ENCODE measurements at places on chromosomes 13 and 19.
A peak's percentile ranks its signal among the peaks of the same experiment; 100 is the strongest.

DNA sequence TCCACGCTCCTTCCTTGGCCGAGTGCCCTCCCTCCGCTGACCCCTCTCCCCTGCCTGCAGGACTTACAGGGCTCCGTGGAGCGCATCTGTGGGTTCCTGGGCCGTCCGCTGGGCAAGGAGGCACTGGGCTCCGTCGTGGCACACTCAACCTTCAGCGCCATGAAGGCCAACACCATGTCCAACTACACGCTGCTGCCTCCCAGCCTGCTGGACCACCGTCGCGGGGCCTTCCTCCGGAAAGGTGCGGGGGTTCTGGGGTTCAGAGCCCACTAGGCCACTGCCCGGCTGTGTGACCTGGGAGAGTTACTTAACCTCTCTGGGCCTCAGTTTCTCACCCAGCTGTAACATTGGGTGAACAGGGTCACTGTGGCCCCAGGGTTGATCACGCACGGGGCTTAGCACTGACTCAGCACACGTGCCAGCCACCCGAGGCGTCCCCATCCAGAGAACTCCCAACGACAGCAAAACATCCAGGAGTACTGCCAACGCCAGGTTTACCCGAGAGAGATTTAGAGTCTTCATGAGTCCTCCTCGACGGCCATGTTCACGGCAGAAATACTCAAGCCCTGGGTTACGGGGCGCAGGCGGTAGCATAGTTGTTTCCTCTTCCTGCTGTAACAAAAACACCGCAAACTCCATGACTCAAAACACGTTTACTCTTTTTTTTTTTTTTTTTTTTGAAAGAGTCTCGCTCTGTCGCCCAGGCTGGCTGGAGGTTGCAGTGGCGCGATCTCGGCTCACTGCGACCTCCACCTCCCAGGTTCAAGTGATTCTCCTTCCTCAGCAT, 9.7 kb upstream of the SPACA4 start:
- no peak for DNase-seq

GRCh38 chr13:31909864-31910551, 121.6 kb upstream of the FRY start:
- peak; percentile 57 for DNase-seq

DNA sequence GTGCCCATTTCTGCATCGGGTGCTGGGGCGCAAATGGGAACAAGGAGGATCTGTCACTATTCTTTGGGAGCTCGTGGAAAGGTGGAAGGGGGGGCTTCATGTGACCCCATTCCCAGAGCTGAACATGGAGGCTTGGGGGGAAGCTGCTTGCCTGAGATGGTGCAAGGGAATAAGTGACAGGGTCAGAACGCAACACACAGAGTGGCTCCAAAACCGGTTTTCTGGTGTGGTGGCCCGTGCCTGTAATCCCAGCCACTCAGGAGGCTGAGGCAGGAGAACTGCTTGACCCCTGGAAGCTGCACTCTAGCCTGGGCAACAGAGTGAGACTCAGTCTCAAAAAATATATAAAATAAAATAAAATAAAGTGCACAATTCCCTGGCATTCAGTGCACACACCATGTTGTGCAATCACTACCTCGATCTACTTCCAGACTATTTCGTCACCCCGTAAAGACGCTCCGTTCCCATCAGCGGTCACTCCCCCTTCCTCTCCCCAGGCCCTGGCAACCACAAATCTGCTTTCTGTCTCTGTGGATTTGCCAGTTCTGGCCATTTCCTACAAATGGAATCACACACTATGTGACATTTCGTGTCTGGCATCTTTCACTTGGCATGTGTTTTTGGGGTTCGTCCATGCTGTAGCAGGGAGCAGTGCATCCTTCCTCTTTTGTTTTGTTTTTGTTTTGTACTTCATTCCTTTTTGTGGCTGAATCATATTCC, 18.2 kb upstream of the COMP start:
- no peak for DNase-seq

GRCh38 chr13:23859904-23860303, 29.3 kb downstream of the MIPEP start:
- DNase-seq: no peak

GRCh38 chr19:36837176-36837905, 846 bp downstream of the ZNF790 start:
- no peak for DNase-seq

GRCh38 chr19:13843104-13843921, 33.6 kb upstream of the NANOS3 start:
- no peak for DNase-seq

GRCh38 chr19:56136362-56136761, 4.7 kb upstream of the ZNF444 start:
- no peak for DNase-seq

DNA sequence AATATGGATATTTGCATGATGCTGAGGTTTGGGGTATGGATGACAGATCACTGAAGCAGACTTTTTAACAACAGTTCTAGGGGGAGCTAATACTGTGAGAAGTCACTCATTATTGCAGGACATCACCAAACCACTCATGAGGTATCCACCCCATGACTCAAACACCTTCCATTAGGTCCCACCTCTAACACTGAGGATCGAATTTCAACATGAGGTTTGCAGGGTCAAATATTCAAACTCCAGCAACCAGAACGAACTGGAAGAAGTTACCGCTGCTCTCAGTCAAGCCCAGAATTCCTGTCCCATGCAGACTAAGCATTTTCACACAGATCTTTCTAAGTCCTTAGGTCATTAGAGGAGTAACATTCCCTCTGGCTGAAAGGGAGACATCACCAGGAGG, 758.9 kb downstream of the UQCRFS1 start:
- DNase-seq: no peak

- no peak for DNase-seq
Observed at GRCh38 chr13:51297556-51297955, 41.9 kb upstream of the SERPINE3 start.

DNA sequence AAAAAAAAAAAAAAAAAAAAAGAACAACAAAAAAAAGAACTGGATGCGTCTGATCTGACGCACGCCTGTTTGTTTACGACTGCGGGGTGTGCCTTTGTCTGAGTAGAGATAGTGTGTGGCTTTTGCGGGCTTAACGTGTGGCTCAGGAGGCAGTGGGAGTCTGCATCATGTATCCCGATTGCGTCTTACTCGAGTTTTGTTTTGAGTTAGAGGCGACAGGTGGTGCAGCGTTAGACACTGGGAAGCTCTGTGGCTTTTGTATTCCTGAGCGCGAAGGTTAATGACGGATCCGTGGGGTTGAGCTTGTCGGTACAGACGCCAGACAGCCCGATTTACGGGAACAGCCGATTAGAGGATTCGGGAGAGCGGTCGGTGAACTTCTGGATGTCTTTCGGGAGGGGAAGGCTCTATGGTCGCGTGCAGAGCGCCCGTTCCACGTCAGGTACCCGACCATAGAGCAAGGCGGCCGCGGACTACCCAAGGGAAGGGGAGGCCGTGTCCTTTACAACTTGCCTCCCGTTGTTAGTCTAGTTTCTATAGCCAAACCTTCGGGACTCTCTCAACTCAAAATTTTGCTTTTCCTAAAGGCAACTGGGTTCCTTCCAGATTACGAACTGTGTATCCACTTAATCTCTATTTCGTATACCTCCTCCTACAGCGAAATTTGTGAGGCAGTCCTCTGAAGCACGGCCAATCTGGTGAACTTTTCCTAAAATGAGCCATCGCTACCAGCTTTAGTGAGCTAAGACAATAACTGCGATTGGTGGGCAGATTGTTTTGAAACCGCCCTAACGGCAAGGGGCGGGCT, 926 bp upstream of the HNRNPUL1 start:
- DNase-seq: peak; percentile 73

- no peak for DNase-seq
Observed at GRCh38 chr13:105658431-105658830, 877.0 kb downstream of the EFNB2 start.

DNA sequence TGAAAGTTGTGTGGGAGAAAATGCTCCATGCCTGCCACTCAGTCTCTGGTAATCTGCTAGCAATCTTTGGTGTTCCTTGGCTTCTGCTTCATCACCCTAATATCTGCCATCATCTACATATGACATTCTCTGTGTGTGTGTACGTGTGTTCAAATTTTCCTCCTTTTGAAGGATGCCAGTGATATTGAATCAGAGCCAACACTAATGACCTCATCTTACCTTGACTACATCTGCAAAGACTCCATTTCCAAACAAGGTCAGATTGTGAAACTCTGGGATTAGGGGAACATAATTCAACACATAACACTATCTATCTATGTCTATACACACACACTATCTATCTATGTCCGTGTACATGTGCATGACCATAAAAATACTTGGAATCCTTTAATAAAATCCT, 81.4 kb upstream of the IRS2 start:
- DNase-seq: no peak

DNA sequence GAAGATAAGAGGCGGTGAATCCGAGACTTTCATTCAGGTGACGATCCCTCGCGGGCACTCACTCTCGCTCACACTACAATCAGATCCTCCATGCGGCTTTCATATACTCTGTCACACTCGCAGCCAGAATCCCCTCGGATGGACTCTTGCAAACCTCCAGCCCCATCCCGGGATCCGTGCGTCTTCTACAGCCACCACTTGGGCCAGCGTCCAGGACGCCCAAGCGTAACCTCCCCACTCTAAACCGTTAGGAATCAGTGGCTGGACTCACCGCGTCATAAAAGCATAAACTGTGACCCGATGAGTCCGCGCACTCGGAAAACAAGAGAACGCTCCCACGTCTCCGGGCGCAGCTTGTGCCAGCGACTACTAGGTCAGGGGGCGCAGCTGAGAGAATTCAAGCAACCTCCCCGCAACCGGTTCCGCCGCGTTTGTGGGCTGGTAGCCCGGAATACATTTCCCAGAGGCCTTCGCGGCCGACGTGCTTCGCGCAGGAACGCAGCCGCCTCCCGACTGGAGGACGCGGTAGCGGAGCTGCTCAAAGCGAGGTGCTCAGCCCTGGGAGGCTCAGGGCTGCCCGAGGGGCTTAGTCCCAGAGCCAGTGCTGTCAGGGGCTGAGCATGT, 27.6 kb downstream of the ZNF607 start:
- no peak for DNase-seq

GRCh38 chr19:48573163-48573505, 21.2 kb downstream of the SULT2B1 start:
- no peak for DNase-seq

DNA sequence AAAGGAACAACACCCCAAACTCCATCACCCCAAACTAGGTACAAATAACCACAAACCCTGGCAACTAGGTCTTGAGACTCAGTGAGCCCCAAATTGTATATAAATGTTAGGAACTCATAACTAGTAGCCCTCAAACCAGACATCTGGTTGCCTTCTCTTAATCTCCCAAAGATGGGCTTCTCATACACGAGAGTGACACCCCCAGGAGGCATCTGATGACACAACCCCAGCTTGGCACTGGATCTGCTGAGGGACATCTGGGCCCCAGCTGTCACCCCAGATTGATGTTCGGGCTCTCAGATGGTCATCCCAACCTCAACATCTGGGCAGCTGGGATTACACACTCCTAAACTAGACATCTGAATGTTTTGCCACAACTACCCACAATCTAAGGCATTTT, 14.8 kb downstream of the RABAC1 start:
- DNase-seq: no peak

DNA sequence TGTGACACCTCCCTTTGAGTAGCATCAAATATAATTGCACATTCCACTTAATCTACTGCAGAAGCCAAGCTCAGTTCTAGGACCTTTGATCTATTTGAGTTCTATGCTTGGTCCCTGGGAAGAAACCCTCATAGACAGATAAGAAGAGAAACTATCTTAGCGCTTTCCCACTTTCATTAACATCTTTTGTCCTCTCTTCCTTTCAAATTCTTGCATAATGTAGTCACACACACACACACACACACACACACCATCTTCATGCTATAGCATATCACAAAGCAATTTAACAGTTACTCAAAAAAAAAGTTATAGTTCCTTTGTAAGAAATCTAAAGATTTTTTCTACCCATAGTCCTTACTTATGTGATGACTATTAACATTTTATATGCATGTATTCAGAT, 735.9 kb upstream of the PCDH9 start:
- DNase-seq: no peak

DNA sequence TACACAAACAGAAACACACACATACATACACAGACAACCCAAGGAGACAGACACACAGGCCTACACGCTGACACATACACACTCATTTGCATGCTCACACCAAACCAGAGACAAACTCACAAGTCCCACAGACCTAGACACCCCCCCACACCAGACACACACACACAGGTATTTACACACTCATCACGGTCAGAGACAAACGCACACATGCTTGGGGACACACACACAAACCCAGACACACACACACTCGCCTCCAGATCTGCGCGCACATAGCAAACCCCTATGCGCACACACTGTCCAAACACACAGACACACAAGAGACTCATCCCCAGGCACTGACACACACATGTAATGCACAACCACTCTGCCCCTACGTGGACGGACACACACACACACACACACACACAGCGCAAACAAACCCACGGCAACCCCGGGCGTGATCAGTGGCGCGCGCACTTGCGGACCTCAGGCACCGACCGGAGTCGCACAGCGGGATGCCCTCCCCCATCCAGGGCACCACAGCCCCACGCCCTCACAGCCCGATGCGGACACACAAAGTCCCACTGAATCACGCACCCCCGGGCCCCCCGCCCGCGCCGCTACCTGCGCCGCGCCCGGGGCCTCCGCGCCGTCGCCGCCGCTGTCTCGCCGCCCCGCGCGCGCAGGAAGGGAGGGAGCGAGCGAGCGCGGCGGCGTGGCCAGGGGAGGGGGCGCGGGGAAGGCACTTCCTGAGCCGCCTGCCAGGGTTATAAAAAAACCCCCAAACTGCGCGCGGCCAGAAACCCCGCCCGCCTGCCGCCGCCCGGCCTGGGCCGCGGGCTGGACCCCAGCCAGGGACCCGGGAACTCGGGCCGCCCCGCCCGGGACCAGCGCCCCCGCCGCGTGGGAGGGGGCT, at the start of gene ADAMTS10:
Gene ADAMTS10 (minus strand): TSS at position 675 of the 895 bp plus-strand sequence. CDS start 5,005 bp downstream, outside the sequence.
- no peak for DNase-seq

DNA sequence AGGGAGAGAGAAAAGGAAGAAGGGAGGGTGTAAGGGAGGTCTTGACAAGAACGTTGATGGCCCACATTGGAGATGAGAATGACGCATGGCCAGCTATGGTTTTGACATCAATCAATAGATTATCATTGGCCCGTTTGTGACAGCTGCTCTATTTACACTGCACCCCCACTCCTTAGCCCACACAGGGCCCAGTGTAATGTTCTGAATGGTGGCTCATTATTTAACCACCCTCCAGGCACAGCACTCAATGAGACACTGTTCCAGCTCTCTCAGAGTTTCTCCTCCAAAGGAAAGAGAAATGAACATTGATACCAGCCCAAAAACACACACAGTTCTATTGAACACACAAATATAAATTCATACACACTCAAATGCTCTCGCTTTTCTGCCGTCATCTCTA, 173.0 kb upstream of the IPO5 start:
- no peak for DNase-seq

- no peak for DNase-seq
Observed at GRCh38 chr19:52069653-52070052, 21.0 kb upstream of the ZNF432 start.

GRCh38 chr13:42064966-42065365, 16.5 kb downstream of the DGKH start:
- DNase-seq: no peak

Measured in NCI-H2081 (cell line).